Breast epithelium (tissue), 4 donors: ENCODE measurements at places on chromosomes 4 and X. TPM values are rescaled to one million over a fixed set of nuclear protein-coding genes. Genes with fewer than 3 reads are reported as not detected.

FREM3 gene
- total RNA-seq = 0.15 TPM

GRCh38 chr4:152456609-152457008 is 79.3 kb downstream of the FBXW7 start:
- DNase-seq = no peak

DNA sequence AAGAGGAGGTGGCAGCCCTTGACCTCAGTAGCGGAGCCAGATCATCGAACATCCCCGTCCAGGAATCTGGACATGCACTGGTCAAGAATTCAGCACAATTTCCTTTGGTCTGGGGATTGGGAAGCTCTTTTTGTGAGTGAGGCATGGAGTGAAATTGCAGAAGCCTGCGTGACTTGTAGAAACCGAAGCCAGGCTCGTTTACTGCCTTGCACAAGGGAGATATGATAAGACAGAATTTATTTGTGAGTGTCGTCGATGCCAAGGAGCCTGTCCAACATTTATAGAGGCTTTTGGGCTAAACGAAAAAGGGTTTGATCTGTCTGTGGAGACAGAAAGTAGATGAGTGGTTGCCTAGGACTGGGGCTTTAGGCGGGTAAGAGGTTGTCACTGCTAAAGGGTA is 50.6 kb downstream of the TBL1X start:
- DNase-seq = no peak

- DNase-seq = peak; percentile 73
Observed at GRCh38 chr4:40629401-40630334, at the start of gene RBM47. Gene RBM47 (minus strand): TSS chr4:40629864. CDS start chr4:40438893, 190,971 bp downstream.

DNA sequence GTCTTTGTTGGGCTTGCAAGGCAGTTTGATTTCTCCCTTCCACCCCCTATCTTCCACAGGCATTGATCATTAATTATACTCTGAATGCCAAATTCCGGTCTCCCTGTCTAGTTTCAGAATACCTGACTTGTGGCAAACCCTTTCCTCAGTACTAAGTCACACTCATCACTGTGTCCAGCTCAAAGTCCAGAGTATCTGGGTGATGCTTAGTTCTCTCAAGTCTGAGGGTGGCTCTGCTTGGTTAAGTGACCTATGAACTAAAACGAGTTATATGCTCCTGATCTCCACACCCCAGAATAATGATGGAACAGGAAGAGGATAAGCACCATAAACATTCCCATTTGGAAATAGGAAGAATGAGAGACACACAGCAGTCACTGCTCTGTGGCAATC is 6.5 kb downstream of the SMIM9 start:
- no peak for DNase-seq

- no peak for DNase-seq
Observed at GRCh38 chr4:165563851-165564250, 185.0 kb downstream of the CPE start.

DNA sequence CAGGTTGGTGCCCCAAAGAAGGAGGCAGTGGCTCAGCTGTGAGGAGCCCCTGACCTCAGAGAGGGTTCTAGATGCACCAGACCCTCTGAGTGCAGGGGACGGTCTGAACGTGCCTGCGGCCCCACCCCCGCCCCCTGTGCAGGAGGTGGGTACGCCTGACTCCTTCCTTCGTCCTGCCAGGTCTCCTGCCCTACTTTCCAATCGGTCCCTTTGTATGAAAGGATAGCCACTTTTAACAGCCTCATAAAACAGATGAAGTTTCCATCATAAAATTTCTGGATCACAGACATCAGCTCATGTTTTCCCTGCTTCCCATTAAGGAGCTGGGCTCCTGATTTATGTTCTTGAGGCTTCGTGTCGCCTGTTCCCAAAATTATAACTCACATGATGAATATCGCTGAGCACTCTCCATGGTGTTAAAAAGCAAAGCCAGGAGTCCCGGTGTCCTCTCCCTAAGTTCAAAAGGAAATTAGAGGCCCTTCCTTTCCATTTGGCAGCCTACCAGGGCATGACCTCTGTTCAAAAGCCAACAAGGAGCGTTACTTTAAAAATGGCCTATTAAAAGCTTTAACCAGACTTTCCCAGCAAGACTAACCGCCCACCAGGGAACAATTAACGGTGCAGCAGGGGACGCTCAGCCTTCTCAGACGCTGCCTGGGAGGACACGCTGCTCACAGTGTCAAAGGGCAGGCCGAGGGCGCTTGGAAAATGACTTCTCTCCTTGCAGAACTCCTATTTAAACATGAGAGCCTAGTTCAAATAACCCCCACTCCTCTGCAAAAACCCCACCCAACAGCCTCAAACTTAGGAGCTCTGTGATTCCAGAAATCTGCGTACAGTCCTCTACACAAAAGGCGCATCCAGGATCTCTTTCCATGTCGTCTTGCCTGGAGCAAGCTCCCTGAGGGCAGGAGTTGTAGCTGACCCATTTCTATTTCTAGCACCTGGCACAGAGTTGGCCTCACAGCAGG is 181.9 kb downstream of the AFAP1 start:
- no peak for DNase-seq

- DNase-seq = no peak
Observed at GRCh38 chrX:49951524-49952193, 29.3 kb downstream of the CLCN5 start.

DNA sequence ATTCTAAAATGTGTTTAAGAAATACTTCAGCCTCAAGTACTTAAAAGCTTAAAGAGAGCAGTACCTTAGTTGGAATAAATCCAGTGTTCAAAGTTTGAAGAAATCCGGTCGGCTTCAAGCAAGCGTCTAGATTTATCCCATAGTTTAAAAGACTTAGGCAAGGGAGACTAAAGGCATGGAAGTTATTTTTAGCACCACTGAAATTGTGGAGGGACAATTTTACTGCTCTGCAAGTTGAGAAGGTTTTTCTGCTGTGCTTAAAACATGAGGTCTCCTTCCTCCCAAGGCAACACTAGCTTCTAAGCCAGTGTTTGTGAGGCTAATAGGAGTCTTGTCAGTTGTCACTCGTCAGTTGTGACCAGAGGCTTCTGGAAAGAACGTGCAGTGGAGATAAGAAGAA is 183.5 kb downstream of the MSL3 start:
- no peak for DNase-seq

MAGEB2 gene
- not detected for total RNA-seq

USP17L18 gene
- total RNA-seq = not detected

GRCh38 chrX:7927259-7928167 is at the start of gene PNPLA4:
Gene PNPLA4 (minus strand): TSS chrX:7927413. CDS start chrX:7926119, 1,294 bp downstream.
- DNase-seq = peak; percentile 76

DNA sequence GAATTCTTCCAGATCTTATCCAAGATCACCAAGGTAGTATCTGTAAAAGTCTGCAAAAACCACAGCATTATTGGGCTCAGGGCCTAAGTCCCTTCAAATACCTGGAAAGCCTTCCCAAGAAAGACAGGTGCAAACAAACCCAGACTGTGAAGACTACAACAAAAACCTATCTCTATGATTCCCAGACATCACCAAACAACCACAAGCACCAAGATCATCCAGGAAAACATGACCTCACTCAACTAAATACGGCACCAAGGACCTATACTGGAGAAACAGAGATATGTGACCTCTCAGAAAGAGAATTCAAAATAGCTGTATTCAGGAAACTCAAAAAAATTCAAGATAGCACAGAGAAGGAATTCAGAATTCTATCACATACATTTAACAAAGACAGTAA is 15.3 kb downstream of the TCEAL1 start:
- DNase-seq = no peak

SRP72 gene
- total RNA-seq = 74.8 TPM

DNA sequence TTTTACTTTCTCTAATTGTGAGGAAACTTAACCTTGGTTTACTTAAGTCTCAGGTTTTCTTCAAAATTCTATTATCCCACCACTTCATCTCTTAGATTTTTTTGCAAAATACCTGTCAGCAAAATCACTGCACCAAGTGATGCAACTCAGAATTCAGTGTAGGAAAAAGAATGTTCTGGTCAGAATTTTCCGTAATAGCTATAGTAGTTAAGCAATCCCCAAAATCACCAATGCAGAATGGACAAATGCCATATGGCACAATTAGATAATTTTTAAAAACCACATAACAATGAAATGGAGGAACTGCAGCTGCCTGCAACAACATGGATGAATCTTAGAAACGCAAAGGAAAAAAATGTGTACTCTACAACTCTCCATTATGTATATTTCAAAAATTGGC is 373.1 kb downstream of the NAF1 start:
- DNase-seq = no peak

DNA sequence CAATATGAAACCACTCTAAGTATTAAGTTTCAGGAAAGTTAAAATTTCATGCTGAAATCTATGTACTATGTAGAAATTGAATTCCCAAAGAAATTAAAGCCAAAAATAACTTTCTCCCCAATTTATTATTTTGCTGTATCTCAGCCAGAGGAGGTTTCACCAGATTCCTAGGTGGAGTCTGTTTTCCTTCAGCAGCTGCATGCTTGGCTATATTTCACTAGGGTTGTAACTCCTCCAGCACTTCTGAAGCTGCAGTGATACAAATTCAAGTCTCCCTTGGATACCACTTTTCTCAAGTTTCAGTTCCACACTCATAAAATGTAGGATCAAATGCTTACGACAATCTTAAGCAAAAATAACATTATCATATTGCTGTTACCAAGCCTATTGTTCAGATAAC is 41.2 kb upstream of the ZC4H2 start:
- DNase-seq = no peak

GRCh38 chr4:173958445-173958844 is 325.0 kb downstream of the FBXO8 start:
- DNase-seq = no peak

GRCh38 chr4:8732681-8733243 is 138.9 kb downstream of the HMX1 start:
- no peak for DNase-seq

- DNase-seq = no peak
Observed at GRCh38 chrX:42746606-42747005, 31.4 kb downstream of the PPP1R2C start.

MBNL3 gene
- total RNA-seq = 7.5 TPM

DNA sequence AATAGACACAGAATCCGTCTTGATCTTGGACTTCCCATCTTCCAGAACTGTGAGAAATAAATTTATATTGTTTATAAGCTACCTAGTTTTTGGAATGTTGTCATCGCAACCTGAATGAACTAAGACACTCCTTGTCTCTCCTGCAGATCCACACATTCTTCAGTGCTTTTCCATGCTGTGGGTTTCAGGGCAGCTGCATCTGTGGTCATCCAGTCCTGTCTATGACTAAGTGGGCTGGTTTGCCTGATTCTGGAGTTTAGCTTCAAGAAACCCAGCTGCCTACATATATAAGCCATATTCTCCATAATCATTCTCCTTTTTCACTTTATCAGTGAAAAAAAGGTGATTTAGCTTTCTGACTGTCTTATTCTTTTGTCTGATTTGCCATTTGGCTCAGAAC is 170.3 kb upstream of the KIT start:
- DNase-seq = no peak

DNA sequence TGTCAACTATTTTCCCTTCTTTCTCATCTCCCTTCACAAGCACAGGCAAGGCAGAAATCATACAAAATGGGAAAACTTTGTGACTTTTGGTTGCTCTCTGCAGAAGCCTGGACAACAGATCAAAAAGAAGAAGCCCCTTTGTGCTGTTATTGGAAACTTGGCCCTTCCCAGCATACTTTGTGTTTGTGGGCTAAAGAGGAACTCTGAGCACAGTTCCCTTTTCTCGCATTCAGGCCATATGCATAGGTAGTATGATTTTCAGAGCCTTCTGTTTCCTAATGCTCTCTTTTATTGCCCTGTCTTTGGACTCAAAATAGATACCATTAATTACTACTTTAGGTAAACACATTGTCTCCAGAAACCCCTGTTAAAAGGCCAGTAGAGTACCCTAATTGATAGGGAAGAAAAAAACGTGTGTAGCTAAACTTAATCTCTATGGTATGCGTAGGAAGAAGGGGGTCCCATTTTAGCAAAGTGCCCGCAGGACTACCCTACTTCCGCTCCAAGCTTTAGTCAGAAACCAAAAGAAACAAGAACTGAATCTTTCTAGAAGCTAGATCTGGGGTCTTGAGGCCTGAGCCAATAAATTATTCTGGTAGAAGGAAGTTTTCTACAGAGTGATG is 26.6 kb downstream of the VSIG4 start:
- DNase-seq = no peak

DNA sequence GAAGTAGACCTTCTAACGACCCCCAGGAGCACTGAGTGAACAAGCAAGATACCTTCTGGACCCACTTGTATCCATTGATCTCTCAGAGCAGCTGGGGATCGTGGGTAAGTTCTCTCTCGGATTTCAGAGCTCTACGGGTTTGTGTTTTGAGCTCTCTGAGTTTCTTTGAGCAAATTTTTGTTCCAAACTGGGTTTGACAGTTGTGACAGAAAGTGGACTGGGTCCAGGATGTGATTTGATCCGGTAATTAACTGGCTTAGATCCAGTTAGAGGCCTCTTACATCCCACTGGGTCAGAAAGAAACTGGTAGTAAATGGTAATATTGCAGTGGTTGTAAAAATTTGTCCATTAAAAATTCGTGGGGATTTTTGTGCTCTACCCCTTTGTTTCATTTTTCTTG is 459.2 kb downstream of the INPP4B start:
- DNase-seq = no peak

DCAF8L2 gene
- total RNA-seq = not detected

SSX1 gene
- total RNA-seq = not detected

GRCh38 chr4:34950926-34951325 is 1293.4 kb downstream of the ARAP2 start:
- no peak for DNase-seq

- no peak for DNase-seq
Observed at GRCh38 chr4:1792832-1793495, at the start of gene FGFR3. Gene FGFR3 (plus strand): TSS chr4:1793293. CDS start chr4:1793935, 642 bp downstream.

GPC3 gene
- 89.1 TPM for total RNA-seq

SPARCL1 gene
- 408 TPM for total RNA-seq

DNA sequence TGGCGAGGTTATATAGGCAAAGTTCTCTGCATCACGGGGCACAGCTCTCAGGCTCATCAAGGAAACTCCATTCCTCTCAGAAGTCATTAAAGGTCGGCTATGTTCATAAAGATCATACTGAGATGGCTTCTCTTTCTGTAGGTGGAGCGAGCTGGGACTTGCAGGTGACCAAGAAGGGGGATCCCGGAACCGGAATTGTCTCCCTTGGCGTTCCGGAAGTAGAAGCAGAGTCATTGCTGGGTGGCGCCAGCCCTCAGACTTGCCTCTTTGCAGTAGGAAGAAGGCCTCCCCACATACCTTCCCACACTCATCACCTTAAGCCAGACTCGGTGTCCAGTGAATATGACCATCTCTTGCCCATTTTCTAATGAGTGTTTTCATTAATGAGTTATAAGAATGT is 17.9 kb upstream of the HPGD start:
- DNase-seq = no peak

- DNase-seq = no peak
Observed at GRCh38 chr4:101693842-101694398, 96.6 kb upstream of the BANK1 start.

NPY5R gene
- total RNA-seq = 4.6 TPM

DNA sequence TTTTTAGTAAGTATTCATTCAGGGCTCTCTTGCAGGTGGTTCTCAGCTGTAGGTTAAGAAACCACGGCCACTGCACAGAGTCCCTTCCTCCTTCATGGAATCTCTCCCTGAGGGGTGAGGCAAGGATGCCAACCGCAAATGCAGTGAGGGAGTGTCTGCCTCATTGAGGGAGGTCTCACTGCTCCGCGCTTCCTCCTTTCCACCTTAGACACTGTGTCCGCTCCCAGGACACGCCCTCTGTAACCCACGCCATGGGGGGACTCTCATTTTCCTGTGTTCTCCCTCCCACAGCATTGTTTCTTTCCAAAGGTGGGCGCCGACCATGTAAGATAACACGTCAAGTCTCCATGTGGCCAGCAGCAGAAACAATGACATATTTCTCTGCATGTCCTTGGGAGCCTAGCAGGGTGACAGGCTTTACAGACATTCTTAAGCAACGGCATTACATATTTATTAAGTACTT is 63.2 kb downstream of the SEPSECS start:
- DNase-seq = no peak

GRCh38 chr4:61199873-61200186 is 296 bp upstream of the ADGRL3 start:
- DNase-seq = no peak

TSC22D3 gene
- total RNA-seq = 681 TPM
